CD4-positive, alpha-beta T cell treated with Interleukin-17A for 4 hours (primary cell): ENCODE measurements at places on chromosomes 6 and 20.

- DNase-seq, result no peak
Observed at GRCh38 chr20:2295886-2296515, at the start of gene TGM3. Gene TGM3 (plus strand): TSS chr20:2296001. CDS start chr20:2296064, 63 bp downstream.

GRCh38 chr6:96563853-96564252, 925 bp downstream of the FHL5 start:
- no peak for DNase-seq

- no peak for DNase-seq
Observed at GRCh38 chr20:41540459-41540858, 77.7 kb downstream of the CHD6 start.

DNA sequence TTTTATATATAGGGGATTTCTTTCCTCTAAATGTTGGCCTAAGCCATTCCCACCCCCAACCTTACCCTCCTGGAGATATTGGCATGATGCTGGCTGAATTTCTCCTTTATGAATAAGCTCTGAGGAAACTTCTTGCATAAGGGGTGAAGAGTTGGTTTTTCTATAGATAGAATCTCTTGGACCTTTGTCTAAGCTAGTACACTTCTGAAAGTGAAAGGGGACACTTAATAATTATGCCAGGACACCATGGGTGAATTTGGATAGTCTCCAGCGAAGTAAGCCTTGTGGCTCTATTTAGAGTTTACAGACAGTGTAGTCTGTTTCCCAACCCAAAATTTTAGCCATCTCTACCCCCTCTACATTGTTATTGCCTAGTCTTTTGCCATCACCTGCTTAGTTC, 27.1 kb upstream of the FABP7 start:
- DNase-seq, result no peak

DNA sequence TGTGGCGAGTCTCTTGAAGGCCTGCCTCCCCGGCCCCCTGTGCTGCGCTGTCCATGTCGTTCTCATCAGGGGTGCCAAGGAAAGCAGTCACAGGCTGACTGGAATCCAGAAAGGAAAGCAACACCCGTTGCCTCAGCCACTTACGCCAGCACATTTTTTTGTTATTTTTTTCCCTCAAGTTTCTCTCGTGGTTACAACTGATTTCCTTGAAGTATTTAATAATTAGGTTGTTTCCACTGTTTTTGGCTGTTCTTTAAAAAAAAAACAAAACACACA, 17.9 kb upstream of the SLC22A1 start:
- no peak for DNase-seq

GRCh38 chr6:15739867-15740266, 77.0 kb upstream of the DTNBP1 start:
- no peak for DNase-seq

- no peak for DNase-seq
Observed at GRCh38 chr20:2385026-2385425, 4.3 kb downstream of the TGM6 start.
